ENCODE measurements at places on chromosomes 6 and 20.

DNA sequence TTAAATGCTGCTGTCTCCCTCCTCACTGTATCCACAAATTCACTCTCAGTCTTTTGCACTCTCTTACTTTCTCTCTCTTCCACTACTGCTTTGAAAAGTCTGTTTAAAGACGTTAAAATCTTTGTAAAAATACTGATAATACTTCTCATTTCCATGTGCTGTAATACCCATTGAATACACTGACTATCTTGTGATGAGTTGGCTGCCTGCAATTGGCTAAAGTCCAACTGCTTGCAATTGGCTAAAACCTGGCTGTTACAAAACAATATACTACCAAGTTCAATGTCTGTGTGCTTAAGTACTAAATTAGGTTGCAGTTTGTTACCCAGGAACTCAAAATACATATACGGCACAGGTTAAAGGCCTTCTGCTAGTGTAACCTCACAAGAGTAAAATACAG lies 264.8 kb downstream of the THBS2 start:
- DNase-seq, result no peak

DNA sequence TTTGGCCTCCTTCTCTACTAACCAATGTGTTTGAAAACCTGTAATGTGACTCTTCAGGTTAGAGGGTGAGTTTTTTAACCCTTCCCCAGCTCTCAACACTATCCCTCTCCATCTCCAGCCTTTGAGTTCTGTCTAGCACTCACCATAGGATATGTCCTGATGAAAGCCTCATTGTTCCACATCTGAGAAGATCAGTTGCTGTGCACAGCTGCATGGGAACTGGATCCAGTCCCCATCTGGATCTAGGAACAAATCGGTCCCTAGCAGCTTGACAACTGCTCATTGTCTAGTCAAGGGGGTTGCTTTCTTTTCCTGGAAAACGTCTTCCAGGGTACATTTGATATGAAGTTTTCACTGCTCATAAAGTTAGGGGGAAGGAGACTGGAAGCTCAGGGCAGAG lies 45.4 kb upstream of the AGPAT4 start:
- DNase-seq, result no peak

- peak; percentile 72 for DNase-seq
Measured at GRCh38 chr6:44223319-44224028, at the start of gene SLC29A1. Gene SLC29A1, plus strand, starts transcription at chr6:44223595. Its CDS starts 3,719 bp downstream, at chr6:44227314.

DNA sequence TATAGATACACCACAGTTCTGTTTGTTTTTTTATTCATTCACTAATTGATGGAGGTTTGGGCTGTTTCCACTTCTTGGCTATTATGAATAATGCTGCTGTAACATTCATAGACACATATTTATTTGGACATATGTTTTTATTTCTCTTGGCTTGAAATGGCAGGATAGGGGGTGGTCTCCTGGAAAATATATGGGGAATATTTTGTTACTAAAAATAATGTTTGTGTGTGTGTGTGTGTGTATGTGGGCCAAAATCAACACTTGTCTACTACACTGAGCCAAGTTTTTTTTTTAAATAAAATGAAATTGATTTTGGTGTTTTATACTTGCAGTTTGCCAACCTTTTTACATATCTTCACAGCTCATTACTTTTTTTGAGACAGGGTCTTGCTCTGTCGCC lies 264.4 kb upstream of the SULF2 start:
- DNase-seq, result no peak

DNA sequence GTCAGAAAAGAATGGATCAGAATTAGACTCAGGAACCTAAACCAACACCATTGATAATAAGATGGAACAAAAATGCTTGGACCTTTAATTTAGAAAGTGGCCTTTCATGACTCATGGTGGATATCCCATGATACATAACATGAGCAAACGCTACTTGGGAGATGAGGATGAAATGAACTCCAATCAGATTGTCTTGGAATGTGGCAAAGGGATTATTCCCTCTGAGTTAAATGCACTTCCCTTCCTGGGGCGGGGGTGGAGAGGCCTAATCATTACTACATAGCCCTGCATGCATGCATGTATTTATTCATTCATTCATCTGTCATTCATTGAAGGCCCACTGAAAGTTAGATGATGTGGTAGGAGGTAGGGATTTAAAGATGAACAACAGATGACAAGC lies 174.0 kb downstream of the AIG1 start:
- DNase-seq, result no peak

DNA sequence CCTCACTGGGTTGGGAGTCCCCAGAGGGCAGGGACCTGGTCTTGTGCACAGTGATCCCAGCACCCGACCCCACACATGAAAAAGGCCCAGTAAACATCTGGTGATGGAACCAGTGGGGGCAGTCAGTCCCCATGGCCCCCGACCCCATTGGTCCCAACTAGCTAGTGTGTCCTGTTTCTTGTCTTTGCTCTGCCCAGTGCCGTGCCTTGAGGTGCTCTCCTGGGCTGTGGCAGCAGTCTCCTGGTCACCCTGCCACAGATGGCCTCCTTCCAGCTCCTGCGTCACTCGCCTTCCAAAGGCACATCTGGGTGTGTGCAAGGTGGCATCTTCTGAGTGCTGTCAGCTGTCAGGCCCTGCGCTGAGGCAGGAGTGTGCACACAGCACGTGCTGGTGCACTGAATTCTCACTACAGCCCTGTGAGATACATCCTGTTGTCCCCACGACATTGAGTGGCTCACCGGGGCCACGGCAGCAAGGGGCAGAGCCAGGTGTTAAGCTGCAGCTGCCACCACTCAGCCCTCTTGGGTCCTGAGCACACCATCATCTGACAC lies 3.9 kb downstream of the NPEPL1 start:
- no peak for DNase-seq

DNA sequence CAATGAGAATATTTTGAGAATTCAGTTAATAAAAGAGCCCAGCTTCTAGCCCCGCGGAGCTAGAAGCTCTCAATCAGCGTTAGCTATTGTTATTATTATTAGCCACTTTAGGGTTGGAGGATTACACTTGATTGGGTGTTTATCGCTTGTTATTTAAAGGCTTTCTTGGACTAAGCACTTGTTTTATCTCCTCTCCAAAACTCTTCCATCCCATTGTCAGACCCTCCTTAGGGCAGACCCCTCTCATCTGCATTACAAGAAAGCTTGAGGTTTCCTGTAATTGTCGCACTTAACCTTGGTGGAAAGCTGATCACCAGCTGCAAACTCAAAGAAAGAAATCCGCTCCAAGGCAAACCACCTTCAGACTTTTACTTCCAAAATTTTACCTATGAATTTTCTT lies 4.8 kb downstream of the DPPA5 start:
- DNase-seq, result no peak

- no peak for DNase-seq
Measured at GRCh38 chr20:57968120-57968519, 258.3 kb upstream of the PMEPA1 start.

- DNase-seq, result no peak
Measured at GRCh38 chr6:134015719-134016557, 36.5 kb downstream of the SLC2A12 start.

- DNase-seq, result no peak
Measured at GRCh38 chr6:36547646-36548400, 544 bp upstream of the STK38 start.

GRCh38 chr20:23050076-23050838 lies 785 bp upstream of the THBD start:
- DNase-seq, result peak; percentile 46

- no peak for DNase-seq
Measured at GRCh38 chr6:56671160-56671559, 28.5 kb upstream of the DST start.

- no peak for DNase-seq
Measured at GRCh38 chr6:22062807-22063408, 233.9 kb downstream of the PRL start.

- DNase-seq, result peak; percentile 42
Measured at GRCh38 chr6:4402477-4402976, 267.2 kb upstream of the ECI2 start.

- DNase-seq, result no peak
Measured at GRCh38 chr6:145562771-145563615, 172.3 kb downstream of the EPM2A start.

- DNase-seq, result no peak
Measured at GRCh38 chr20:22374066-22374465, 210.3 kb downstream of the FOXA2 start.

DNA sequence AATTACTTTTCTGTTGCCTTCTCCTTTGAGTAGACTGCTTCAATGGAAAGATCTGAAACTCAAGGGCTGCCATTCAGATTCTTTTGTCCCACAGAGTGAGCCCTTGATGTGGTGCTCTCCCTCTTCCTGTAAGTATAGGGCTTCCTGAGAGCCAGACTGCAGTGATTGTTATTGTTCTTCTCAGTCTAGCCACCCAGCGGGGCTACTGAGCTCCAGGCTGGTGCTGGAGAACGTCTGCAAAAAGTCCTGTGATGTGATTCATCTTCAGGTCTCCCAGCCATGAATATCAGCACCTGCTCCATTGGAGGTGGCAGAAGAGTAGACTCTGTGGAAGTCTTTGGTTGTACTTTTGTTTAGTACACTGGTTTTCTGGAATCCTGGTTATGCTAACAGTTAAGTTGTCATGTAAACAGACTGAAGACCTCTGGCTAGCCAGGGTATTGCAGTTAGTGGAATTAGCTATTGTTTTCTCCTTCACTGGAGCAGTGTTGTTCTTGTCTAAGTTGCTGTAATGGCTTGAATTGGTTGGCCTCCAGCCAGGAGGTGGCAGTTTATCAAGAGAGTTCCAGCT lies 240.9 kb downstream of the COL12A1 start:
- DNase-seq, result no peak

- DNase-seq, result peak; percentile 19
Measured at GRCh38 chr20:33862709-33863403, 51.7 kb downstream of the CHMP4B start.

DNA sequence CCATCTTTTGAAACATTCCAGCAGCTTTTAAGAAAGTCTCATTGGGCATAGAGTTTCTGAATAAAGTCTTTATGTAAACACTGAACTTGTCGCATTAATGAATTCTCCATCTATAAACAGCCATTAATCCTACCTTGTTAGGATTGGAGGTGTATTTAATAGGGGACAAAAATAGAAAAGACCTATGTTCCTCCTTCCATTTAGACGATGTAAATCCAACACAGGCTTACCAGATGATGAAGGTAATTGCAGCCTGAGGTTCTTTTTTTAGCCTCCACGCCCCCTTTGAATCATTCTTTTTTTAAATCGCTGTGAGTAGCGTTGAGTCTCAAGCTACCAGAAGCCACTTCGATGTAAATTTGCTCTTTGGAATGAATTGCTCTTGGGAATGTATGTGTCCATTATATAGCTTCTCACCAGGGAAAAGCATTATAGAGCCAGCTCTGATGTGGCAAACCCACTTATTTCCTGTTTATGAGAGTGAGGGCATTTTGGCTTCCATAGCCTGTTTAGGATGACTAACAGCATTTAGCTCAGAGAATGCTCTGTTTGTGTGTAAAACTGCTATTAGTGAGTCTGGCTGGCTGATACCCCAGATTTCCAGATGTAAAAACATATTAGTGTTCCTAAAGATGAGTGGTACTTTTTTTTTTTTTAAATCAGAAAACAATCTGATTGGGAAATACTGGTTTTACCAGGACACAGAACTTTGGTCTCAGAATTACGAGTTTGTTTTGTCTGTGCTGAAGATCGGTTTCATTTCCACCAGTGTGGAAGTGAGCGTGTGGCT lies 74.9 kb upstream of the CLDN20 start:
- DNase-seq, result no peak

DNA sequence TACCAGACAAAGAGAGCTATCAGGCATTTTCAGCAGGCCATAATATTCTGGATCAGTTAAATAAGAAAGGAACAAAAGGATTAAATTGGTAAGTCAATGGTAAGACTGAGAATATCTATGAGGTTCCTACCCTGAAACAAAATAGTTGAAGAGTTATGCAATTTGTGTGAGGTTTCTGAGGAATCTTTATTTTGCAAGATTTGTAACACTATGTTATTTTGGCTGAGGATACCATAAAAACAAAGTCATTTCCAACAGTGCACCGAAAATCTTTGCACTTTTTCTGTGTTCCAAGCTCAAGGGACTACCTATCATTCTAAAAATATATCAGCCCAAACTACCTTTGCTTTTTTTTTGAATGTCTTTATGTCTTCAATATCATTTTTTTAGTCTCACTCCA lies 383.3 kb upstream of the CITED2 start:
- no peak for DNase-seq
